NCI-H1436 treated with DMSO at 0.1 percent for 48 hours (cell line): ENCODE measurements at places on chromosomes 2 and 18.

DNA sequence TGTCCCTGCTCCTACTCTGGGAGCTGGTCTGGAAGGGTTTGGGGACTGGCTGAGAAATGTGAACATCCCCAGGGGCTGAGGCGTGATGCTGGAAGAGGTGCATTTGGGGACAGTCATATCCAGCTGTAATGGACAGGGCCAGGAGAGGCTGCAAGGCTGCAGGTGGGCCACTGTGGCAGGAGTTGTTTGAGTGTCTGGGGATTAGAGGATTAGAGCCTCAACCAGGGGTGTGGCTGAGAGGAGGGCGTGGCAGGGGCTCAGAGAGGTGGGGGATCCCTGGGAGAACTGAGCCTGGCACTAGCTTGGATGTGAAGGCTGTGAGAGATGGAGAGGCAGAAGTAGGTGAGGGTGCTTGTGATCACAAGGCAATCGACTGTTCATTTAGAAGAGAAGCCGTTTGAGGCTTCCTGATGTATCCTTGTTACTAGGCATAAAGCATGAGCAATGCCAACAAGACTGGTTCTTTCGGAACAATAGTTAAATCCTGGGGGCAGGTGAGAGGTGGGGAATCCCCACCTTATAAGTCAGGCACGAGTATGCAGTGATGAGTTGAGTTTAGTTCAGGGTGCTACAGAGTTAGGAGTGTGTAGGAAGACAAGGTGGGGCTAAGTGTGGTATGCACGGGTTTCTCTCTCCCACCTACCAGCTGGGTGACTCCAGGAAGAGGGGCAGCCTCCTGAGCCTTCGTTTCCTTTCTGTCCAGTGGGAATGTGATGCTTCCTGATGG, 31.9 kb downstream of the SH3RF3 start:
- no peak for DNase-seq

DNA sequence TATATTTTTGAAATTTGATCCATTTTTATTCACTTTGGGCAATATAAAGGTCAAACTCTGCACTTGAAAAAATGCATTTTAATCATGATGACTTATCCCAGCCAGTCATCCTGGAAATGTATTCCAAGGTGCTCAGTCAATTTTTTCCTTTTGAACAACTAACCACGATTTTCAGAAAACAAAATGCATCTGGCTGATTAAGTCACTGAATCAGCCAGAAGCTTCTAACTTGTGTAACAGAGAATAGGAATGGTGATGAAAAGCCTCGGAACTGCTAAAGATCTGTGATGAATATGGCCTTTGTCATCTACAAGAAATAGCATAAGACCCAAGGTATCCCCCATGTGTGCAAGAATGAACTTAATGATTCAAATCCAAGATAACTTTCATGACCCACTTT, 572.7 kb downstream of the EPHA4 start:
- no peak for DNase-seq

DNA sequence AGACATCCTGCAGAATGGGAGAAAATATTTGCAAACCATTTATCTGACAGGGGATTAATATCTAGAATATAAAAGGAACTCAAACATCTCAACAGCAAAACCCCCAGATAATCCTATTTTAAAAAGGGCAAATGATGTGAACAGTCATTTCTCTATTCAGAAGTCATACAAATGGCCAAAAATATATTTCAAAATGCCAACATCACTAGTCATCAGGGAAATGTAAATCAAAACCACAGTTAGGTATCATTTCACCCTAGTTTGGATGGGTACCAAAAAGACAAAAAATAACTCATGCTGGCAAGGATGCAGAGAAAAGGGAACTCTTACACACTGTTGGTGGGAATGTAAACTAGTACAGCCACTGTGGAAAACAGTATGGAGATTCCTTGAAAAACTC, 70.0 kb downstream of the TBR1 start:
- no peak for DNase-seq

GRCh38 chr2:239279508-239280295, 121.1 kb downstream of the HDAC4 start:
- DNase-seq = no peak
